ENCODE measurements at places on chromosomes 16 and 17.

GRCh38 chr17:55314061-55314783 lies 49.5 kb downstream of the HLF start:
- no peak for DNase-seq

DNA sequence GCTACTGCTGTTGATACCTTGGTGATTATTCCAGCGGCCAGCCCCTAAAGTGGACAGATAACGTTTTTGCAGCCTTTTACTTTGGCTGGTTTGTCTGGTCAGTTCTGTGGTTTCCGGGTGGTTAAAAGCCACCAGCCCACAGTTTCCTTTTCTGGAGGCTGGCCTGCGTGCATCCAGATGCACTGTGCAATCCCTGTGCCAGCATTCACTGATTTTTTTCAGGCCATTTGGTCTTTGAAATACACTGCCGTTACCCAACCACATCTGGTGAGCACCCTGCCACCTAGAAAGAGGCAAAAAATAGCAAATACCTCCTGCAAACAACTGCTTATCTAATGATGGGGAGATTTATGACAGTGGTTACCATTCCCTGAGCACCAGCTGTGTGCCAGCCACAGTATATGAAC lies 797 bp downstream of the NUDT7 start:
- DNase-seq = peak; percentile 9

DNA sequence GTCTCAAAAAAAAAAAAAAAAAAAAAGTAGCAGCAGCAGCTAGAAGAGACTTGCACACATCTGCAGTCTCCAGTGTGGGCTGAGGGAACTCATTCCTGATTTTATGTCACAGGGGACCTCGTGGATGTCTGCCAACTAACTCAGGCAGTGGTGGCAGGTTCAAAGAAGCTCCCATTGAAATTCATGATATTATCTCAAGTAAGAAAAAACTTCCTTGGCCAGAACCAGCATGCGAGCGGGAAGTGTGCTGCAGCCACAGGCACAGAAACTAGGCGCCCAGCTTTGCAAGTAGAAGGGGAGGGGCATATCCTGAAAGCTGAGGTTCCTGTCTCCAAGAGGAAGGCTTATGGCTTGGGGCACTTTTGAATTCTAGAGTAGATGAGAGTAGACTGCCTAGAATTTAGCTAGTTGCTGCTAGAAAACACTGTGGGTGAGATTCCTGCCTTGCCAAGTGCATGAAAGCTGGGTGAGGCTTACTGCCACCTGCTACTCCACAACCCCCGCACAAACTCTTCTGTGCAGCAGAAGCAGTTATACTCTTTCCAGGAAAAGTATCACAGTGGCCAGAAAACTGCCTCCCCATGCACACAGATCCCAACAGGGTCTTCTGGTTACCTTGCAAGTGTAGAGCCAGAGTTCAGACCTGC lies 603.8 kb upstream of the CA10 start:
- DNase-seq = no peak

- DNase-seq = peak; percentile 38
Observed at GRCh38 chr17:45225964-45226530, 4.4 kb downstream of the FMNL1 start.

GRCh38 chr17:17675416-17675815 lies 5.8 kb upstream of the RAI1 start:
- no peak for DNase-seq

DNA sequence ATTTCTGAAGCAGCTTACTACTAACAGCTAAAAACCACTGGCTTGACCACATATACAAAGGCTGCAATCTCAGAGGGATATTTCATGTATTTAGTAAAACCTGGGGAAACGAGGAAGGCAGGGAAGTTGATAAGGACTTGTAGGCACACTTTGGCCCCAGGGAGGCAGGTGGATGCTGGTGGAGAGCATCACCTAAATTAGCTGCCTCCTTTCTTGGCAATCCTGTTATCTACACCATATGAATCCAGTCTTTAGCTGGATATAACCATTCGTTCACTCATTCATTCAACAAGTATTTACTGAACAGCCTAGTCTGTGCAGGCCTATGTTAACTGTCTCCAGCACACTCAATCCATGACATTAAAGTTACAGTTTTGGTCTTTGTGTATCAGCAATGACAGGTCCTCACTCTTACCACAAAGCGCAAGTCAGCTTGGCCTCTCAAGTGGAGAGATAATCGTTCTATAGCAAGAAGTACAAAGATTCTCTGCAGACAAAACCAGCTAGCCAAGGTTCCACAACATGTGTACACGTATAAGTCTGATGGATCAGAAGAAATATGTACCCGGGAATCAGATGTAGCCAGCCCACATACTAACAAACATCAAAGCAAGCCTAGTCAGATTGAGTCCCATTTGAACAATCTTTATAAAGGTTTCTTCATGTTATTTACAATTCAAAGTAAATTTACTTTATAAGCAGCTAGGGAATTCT lies 10.8 kb downstream of the MRPS23 start:
- DNase-seq = no peak

DNA sequence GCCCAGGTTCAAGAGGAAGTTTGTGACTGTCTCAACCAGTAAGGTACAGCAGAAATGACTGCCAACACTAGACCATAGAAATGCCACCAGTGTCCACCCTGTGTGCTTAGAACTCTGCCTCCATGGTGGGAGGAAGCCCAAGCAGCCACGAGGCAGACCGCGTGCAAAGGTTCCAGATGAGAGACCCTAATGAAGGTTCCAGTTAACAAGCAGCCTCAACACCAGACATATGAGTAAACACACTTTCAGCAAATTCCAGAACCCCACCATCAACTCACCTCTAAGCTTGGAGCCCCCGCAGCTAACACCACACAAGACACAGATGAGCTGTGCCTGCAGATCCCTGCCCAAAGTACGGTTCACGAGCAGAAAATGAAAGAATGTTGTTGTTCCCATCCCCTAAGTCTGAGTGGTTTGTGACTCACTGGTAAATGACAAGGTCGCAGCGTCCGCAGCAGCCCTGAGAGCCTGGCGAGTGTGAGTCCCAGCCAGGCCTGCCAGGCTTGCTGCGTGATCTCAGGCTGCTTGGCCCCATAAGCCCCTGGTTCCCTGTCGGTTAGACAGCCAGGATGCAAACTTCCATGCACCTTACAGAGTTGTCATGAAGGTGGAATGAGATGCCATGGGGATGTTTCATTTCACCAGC lies 193.7 kb downstream of the C16orf95 start:
- DNase-seq = no peak

GRCh38 chr16:1614456-1615102 lies 2.4 kb downstream of the CRAMP1 start:
- no peak for DNase-seq

DNA sequence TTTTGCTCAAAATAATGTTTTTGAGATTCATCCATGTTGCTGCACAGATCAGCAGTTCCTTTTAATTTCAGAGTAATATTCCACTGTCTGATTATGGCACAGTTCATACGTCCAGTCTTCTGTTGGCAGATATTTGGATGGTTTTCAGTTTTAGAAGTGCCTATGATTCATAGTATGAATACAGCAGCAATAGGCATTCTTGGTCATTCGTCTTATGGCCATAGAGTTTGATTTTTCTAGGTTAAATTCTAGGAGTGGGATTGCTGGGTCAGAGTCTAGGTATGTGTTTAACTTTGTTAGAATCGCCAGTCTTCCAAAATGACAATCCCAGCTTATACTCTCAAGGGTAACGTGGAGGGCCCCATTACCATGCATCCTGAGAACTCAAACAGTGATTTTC lies 11.5 kb upstream of the IL34 start:
- DNase-seq = no peak

DNA sequence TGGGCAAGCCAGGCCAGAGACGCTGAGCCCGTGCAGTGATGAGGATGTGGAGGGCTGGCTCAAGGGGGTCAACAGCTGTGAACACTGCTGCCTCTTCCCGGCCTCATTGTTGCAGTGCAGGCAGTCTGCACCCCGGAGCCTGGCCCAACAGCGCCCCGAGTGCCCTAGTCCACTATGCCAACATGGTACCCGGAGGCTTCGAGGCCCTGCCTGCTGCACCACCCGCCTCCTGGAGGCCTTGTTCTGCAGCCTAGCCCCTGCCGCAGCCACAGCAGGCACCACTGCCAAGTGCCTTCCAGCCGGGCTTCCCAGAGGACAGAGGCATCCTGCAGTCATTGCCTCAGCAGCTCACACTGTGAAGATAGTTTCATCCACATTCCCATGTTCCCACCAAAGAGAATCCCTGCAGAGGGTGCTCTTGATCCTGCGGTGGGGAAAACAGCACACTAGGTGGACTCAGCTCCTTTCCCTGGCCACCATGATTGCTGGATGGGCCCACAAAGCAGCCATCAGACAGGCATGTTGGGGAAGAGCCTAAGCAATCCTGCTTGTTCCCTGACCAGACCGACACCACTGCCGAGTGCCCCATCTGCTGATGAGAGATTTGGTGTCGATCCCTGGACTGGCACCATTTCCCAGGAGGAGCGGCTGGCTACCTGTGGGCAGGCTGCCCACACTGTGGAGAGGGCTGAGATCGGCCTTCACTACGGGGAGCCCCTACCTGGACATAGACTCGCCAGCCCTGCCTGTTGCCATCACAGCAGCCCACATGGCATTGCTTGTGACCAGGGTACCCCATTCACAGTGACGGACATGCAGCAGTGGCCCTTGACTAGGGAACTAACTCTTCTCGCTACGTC lies 44.9 kb downstream of the USP22 start:
- no peak for DNase-seq

GRCh38 chr16:50261707-50262235 lies 4.6 kb upstream of the ADCY7 start:
- no peak for DNase-seq

DNA sequence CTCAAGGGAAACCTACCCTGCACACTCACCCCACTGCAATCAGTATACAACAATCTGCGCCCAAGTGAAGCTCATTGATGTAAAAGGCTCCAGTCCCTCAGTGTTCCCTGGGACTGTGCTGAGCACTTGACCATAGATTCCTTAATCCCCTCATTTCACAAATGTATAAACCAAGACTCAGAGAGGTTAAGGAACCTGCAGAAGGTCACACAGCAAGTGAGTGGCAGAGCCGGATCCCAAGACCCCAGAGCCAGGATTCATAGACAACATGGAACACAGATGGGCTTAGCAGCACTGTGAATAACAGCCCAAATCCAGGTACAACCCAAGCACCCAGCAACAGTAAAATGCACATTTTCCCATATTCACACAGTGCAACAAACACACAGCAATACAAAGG lies 225.7 kb downstream of the C16orf78 start:
- DNase-seq = no peak

GRCh38 chr16:85349365-85350145 lies 237.3 kb upstream of the CIBAR2 start:
- no peak for DNase-seq

- DNase-seq = no peak
Observed at GRCh38 chr17:6670999-6671398, 19.4 kb downstream of the C17orf100 start.

- no peak for DNase-seq
Observed at GRCh38 chr16:27408602-27409031, 6.6 kb downstream of the IL21R start.

- DNase-seq = no peak
Observed at GRCh38 chr17:28426081-28426519, 20.1 kb upstream of the SLC46A1 start.

GRCh38 chr16:80720804-80721371 lies 83.5 kb downstream of the CDYL2 start:
- no peak for DNase-seq

GRCh38 chr17:16415031-16415924 lies at the start of gene TRPV2:
TRPV2 (plus strand) TSS chr17:16415571; CDS start chr17:16417669, 2,098 bp downstream.
- no peak for DNase-seq

All from tibial nerve (tissue), 4 donors.